ENCODE measurements at places on chromosomes 12 and 14. TPM values are rescaled to one million over a fixed set of nuclear protein-coding genes. Genes with fewer than 3 reads are reported as not detected.

Gene MSRB3
- 42.0 TPM for total RNA-seq

Gene RAPGEF3
- 47.3 TPM for total RNA-seq

Gene RERG
- total RNA-seq, result 28.5 TPM

DNA sequence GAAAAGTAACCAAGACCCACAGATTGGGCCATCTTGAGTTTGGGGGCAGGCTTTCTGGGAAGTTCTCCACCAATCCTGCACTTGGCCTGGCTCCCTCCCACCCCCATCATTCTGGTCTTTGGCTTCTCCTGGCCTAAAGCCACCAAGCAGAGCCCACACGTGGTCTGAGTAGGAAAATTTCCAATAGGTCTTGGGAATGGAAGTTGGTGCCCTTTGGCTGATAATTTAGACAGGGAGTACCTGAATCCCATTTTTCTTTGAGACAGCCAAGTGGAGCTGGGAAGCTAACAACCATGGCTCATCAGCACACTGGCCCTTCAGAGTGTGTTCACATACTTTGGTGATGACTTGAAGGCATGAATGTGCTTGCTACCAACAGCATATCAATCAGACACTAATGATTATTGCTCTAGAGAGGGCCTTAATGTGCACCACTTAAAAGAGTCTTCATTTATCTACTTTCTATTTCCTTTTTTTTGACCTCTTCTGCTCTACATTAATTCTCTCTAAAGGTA lies 156.0 kb downstream of the EGLN3 start:
- H3K36me3 ChIP-seq, result no peaks in the 10 kb centered on the region
- no peak for DNase-seq
- H3K27me3 ChIP-seq, result peaks cover 12% of the 10 kb centered on the region
- H3K4me1 ChIP-seq, result no peaks in the 10 kb centered on the region
- no peak overlapping the region for H3K4me3 ChIP-seq

GRCh38 chr12:75977952-75978671 lies 53.5 kb downstream of the PHLDA1 start:
- H3K36me3 ChIP-seq, result no peaks in the 10 kb centered on the region
- no peaks in the 10 kb centered on the region for H3K27me3 ChIP-seq

- DNase-seq, result no peak
- H3K4me3 ChIP-seq, result no peak overlapping the region
- no peaks in the 10 kb centered on the region for H3K4me1 ChIP-seq
- H3K27ac ChIP-seq, result no peak overlapping the region
- H3K36me3 ChIP-seq, result no peaks in the 10 kb centered on the region
These were observed 596.7 kb downstream of the SLC6A15 start for GRCh38 chr12:84315926-84316325.

Measured in tibial nerve (tissue), 4 donors.